Caco-2 (cell line): ENCODE measurements at places on chromosomes 16 and 17. TPM values are rescaled to one million over a fixed set of nuclear protein-coding genes. Genes with fewer than 3 reads are reported as not detected.

The KLHL10 gene
- total RNA-seq: not detected in 2 replicates

The PRR35 gene
- total RNA-seq: 0.14 TPM in 1 of 2 replicates, not detected in the other

The RUNDC3A gene
- 0.34 and 0.53 TPM in 2 replicates for total RNA-seq

The PTX4 gene
- total RNA-seq: not detected in 2 replicates

The SNN gene
- 11.1 and 12.8 TPM in 2 replicates for total RNA-seq

The CDR2L gene
- 30.9 and 31.6 TPM in 2 replicates for total RNA-seq

The CUEDC1 gene
- total RNA-seq: 27.5 TPM in 2 replicates

The MYO15B gene
- 12.3 and 24.4 TPM in 2 replicates for total RNA-seq

The CHST6 gene
- 1.1 and 1.3 TPM in 2 replicates for total RNA-seq

The WNT9B gene
- total RNA-seq: not detected in 2 replicates

The CD79B gene
- total RNA-seq: not detected in 2 replicates

The ITGA2B gene
- total RNA-seq: 5.9 and 6.9 TPM in 2 replicates

The MYH8 gene
- total RNA-seq: not detected in 2 replicates

The CX3CL1 gene
- total RNA-seq: 0.16 TPM in 1 of 2 replicates, not detected in the other

The MNT gene
- total RNA-seq: 24.4 and 25.8 TPM in 2 replicates

The SPHK1 gene
- total RNA-seq: 6.7 and 7.7 TPM in 2 replicates

The TNFSF12 gene
- total RNA-seq: not detected in 2 replicates

The BRICD5 gene
- total RNA-seq: 5.4 and 10.0 TPM in 2 replicates

The RNF222 gene
- total RNA-seq: not detected in 2 replicates

The COIL gene
- total RNA-seq: 26.9 and 27.0 TPM in 2 replicates

The KRTAP4-9 gene
- not detected in 2 replicates for total RNA-seq

The INTS2 gene
- total RNA-seq: 20.1 and 20.8 TPM in 2 replicates

The RNPS1 gene
- total RNA-seq: 207 and 210 TPM in 2 replicates

The HP gene
- 0.61 and 1.3 TPM in 2 replicates for total RNA-seq

The HOXB6 gene
- total RNA-seq: 1.8 and 1.9 TPM in 2 replicates

The ABCC11 gene
- 0.21 and 0.34 TPM in 2 replicates for total RNA-seq

The DPEP3 gene
- total RNA-seq: not detected in 2 replicates

The KRTAP4-4 gene
- total RNA-seq: not detected in 2 replicates

The P2RX1 gene
- 0.23 TPM in 1 of 2 replicates, not detected in the other for total RNA-seq

The RPS15A gene
- total RNA-seq: 1,469 and 1,473 TPM in 2 replicates
